ENCODE measurements at places on chromosomes 2 and 18.

DNA sequence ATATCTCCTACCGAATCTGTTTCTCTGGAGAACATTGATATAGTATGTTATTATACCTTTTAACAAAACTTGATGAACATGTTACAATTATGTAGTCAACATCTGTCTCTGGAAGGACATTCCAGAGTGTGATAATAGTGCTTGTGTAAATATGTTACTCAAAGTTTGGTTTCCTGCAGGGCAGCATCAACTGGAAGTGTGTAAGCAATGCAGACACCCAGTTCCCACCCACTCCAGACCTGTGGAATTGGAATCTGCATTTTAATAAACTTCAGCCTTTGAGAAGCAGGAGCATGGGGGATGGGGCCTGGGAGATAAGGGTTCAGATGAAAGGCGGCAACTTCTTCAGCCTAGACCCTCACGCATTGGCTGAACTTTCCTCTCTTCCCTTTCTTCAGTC lies 398.9 kb downstream of the RND3 start:
- no peak for DNase-seq

GRCh38 chr2:3703757-3704355 lies 481 bp downstream of the DCDC2C start:
- no peak for DNase-seq

DNA sequence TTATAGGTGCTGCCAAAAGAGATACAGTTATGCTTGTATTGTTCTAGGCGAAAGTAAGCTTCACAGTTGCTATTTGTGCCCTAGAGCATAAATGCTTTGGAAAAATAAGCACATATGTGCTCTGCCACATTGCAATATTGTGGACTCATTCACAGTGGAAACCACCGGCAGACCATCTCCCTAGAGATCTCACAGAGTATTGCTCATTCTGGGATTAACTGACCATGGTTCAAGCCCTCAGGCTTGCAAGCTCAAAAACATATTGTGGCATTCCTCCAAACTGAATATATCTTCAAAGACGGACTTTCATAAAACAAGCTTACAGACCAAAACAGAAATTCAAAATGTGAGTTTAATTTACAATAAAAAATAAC lies 158.2 kb upstream of the CCDC150 start:
- no peak for DNase-seq

DNA sequence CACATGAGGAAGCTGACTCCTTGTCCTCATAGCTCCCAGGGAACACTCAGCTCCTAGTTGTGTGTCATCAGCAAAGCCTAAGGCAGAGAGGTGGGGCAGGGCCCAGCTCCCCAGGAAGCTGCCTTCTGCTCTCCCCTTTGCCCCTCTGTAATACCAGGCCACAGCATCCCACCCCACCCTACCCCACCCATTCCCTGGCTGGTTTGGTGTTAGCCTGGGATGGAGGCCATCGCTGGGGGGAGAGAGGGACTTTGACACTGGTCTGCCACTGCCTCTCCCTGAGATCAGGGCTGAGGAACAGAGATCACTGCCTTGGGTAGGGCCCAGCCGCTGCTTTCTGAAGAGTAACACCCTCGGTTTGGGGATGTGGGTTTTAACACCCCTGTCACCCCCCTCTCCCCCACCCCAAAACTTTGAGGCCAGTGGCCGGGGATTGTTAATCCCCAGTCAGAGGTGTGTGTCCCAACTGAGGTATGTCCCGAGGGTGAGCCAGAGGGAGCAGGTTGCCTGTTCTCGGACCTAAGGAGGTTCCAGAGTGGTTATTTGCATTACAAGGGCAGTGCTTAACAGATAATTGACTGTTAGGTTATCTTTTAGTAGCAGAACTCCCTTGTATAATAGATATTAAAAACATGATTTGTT lies 41.4 kb downstream of the TET3 start:
- no peak for DNase-seq

GRCh38 chr2:13558368-13558767 lies 841.6 kb downstream of the TRIB2 start:
- DNase-seq = no peak

- DNase-seq = no peak
These were observed 345.8 kb downstream of the SOCS6 start for GRCh38 chr18:70634576-70635147.

- no peak for DNase-seq
These were observed 131.1 kb downstream of the CDH2 start for GRCh38 chr18:28045880-28046279.

DNA sequence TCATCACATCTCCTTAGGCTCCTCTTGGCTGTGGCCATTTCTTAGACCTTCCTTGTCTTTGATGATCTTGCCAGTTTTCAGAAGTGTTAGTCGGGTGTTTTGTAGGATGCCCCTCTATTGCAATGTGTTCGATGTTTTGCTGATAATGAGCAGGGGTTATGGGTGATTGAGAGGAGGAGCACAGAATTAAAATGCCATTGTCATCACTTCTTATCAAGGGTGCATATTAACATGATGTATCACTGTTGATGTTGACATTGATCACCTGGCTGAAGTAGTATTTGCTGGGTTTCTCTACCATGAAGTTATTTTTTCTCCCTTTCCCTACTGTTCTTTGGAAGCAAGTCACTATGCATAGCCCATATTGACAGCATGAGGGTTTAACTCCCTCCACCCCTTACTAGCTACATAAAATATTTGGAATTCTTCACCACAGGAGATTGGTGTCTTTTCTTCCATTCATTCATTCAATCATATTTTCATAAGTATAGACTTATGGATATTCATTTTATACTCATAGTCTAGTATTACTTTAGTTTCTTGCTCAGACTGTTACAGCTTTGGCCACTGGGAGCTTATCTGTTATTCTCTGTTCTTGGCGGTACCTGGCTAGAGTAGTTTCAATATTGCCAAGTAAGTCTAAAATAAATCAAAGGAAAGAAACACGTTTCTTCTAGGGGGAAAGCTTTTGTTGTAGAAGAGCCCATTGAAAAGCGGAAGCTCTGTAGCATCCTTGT lies 54.5 kb upstream of the TMEM87B start:
- DNase-seq = no peak

DNA sequence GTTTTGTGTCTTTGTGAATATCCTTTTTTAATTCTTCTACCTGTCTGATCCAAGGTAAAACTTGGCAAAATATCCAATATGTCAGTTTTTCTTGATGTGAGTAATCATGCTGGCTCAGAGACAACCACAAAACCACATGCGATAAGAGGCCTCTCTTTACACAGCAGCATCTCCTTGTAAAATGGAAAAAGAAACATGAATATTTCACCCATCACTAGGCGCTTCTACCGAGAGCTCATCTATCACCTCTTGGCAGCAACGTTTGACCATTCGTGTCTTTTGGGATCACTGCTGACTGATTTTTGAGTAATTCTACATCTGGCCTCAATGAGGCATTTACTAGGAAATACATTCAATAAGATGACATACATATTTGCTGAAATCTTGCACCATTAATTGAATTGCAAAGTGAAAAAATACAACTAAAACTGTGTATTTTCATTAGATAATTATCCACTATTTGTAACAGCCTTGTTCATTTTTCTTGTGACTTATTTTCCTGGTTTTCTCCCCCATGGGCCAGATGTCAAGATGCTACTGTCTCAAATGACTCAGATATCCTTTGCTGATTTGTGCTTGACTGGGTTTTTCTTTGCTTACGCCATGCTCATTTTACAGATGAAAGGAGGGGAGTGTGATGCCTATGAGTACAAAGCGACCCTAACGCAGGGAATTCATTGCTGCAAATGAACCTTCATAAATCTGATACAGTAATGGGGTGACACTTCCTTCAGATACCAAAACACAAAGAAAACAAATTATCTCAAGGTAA lies 467.5 kb downstream of the FBXO15 start:
- DNase-seq = no peak

- DNase-seq = peak; percentile 29
These were observed 232.9 kb downstream of the GULP1 start for GRCh38 chr2:188524519-188525113.

- DNase-seq = no peak
These were observed 35.0 kb upstream of the DOK6 start for GRCh38 chr18:69365658-69366057.

DNA sequence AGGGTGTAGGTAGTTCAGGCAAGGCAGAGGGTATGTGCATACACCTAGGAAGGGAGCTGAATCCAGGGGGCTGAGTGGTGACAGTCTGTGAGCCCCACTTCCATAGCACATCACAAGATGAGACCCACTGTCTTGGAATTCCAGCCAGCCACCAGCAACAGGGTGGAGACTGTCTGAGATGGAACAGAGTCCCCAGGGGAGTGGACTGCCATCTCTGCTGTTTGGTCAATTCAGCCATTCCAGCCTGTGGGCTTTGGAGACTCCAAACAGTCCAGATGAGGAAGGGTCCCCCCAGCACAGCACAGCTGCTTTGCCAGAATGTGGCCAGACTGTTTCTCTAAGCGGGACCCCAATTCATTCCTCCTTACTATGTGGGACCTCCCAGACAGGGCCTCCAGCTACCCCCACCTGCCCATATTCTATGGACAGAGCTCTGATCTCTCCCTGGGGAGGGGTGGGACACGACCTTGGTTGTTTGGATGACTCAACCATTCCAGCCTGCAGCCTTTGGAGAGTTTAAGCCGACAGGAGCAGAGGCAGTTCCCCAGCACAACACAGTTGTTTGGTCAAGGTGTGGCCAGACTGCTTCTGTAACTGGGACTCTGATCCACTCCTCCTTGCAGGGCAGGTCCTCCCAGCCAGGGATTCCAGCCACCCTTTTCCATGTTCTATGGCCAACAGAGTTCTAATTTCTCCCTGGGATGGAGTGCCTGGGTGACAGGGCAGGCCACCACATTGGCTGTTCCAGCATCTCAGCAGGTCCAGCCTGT lies 178.0 kb downstream of the RND3 start:
- no peak for DNase-seq

DNA sequence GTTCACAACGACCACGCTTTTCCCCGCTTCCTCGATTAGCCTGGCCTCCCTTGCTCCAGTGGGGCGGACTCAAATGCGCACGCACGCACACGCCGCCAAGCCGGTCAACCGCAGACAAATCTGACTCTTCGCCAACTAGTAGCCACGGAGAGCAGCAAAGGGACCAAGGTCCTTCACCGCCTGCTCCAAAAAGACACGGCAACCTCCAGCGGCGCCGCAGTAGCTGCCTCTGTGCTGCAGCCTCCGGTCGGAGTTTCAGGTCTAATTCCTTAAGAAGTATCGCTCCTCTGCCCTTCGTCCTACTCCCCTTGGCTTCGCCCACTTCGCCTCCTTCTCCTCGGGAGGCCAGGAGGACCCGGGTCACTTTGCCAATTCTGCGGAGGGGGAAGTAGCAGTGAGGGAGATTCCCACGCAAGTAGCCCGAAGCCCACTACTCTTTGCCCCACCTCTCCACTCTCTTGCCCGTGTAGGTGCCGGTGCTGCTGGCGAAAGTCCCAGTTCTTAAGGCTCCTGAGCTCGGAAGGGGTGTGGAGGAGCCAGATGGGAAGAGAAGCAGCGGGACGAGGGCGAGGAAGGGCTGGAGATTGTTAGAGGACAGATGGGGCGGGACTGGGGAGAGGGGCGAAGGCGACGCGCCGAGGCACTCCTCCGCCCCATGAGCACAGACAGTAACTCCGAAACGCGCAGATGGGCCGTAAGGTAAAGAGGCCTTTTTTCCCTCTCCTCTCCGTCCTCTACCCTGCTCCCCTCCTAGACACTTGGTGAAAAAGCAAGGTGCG lies 615 bp downstream of the AKAIN1 start:
- no peak for DNase-seq

DNA sequence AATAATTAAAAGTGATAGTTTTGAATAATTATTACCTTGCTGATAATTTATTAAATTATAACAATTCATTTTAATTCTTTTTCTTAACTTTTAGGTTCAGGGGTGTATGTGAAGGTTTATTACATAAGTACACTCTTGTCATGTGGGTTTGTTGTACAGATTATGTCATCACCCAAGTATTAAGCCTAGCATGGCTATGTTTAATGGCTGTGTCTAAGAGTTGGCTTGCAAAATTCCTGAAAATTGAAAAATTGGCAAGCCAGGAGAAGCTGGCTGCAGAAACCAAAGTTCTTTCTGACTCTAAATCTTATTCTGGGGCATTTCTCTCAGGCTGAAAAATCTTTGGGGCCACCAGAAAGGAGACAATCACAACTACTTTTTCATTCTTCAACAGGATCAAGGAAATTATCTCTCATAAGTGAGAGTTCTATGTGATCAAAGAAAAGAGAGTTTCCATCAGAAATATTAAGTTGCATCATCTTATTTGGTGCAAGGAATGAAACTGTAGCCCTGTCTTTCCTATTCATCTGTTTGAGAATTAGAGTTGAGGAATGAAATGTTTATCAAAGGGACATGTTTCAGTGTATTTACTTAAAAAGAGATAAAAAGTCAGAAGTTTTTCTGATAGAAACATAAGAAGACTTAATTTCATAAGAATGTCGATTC lies 412.1 kb upstream of the CDH2 start:
- no peak for DNase-seq

GRCh38 chr2:237944302-237944701 lies 22.5 kb upstream of the UBE2F start:
- no peak for DNase-seq

GRCh38 chr18:48740068-48740440 lies 201.2 kb downstream of the CTIF start:
- no peak for DNase-seq

- DNase-seq = no peak
These were observed 404 bp upstream of the AKAIN1 start for GRCh38 chr18:5197461-5197860.

DNA sequence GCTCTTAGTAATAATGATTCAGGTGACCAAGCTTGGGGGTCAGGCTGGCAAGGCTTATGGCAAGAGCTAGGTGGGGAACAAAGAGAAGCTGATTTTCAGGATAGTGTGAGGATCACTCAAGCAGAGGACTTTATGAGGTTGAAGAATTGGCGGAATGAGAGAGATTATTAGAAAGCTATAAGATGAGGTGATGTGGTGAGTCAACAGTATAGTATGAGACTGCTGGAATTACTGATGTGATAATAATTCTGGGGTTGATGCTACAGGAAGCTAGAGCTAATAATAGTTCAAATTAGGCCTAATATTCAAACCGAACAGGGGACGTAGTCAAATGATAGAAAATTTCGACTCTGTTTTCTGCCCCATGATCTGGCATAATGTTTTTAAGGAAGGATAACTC lies 2115.3 kb upstream of the PIK3C3 start:
- DNase-seq = no peak

DNA sequence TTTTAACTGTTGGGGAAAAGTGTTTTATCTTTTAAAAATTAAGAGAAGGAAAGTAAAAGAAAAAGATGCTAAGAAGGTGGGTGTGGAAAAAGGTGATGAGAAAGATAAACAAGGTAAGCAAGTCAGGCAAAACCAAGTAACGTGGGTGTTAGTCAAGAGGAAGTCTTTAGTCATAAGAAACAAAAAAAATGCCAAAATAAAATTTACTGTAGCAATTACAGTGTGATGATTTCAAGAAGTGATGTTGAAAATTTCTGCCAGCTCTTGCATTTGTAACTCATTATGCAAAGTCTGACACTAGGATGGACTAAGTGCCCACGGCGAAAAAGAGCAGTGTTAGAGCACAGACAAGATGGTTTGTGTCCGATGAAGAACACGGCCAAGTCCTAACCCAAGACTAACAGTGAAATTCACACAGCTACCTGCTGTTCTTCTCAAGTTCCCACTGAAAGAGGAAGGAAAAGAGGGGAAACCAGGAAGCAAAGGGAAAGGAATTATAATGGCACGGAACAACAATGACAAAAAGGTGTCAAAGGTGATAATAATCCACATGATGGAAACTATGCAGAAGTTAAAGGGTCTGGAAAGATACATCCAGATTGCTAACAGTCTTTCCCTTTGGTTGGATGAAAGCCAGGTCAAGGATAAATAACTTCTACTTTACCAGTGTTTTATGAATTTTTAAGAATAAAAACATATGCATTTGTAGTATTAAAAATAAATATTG lies 34.1 kb downstream of the NOL10 start:
- DNase-seq = no peak
